ENCODE measurements at places on chromosomes 12 and 14.

- DNase-seq: peak; percentile 14
Observed at GRCh38 chr14:30389134-30389876, 169.7 kb upstream of the G2E3 start.

GRCh38 chr12:79275631-79276030 is 411.1 kb downstream of the SYT1 start:
- DNase-seq: peak; percentile 21

DNA sequence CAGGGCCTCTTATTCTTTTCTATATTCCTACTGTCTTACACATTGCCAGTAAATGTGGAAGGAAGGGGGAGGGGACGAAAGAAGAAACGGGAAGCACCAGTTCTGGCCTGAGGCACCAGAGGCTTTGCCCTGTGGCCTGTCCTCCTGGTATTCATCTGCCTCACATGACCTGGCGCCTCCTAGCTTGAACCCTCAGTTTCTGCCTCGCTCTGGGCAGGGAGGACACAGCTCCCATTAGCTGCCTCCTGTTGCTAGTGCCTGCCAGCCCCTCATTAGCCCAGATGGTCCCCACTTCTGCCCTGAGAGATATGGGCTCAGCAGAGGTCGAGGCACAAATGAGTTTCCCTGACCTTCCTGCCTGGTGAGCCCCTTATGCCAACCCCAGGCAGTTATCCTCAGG is 3.0 kb upstream of the PLEKHG6 start:
- DNase-seq: no peak

DNA sequence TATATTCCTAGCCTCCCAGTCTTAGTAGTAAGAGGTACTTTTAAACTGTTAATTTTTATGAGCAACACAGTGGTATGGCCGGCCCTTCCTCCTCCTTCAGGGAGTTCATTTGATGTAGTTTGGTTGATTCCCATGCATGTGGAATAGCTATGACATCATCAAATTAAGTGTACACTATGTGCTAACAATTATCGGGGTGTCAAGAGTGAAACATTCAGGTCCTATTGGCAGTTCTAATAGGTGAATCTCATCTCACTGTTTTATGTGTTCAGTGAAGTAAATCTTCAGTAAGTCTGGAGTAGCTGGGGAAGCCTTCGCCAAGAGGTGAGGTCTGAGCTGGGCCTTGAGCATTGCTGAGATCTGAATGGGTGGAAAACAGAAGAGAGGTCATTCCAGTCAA is 656.5 kb downstream of the DIO2 start:
- DNase-seq: no peak

DNA sequence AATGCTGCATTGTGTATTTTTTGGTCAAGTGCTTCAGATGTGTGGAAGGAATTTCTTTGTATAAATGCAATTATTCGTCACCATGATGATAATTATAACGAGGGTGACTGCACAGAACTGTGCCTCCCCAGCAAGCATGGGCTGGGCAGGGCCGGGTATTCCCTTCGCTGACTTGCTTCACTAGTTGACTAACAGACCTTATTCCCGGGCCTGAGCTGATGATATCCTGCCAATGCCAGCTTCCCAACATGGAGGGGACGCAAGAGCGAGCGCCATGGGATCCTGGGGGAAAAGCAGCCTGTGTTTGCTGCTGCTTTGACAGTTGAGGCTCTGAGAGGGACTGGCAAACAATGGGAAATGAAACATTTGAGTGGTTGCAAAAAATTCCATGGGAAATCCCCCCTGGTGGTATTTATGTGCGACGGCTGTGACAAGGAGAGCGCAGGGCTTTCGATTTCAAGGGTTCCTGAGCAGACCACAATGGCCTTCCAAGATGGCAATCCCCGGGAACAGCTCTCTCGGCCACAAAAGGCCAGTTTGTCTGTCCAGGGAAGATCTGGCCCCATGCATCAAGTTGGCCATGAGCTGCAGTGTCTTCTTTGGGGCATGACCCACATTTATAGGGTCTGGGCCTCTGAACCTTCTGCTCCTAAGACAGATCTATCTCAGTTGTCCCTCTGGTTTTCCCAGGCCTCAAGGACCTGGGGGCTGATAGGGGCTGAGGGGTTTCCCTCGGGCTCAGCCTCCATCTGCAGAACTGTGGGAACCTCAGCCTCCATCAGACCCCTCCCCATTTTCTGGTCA is 21.9 kb upstream of the MAP1LC3B2 start:
- DNase-seq: peak; percentile 71

- no peak for DNase-seq
Observed at GRCh38 chr14:88326352-88327103, 3.5 kb upstream of the KCNK10 start.

- DNase-seq: no peak
Observed at GRCh38 chr12:92733661-92734060, 30.9 kb downstream of the PLEKHG7 start.

DNA sequence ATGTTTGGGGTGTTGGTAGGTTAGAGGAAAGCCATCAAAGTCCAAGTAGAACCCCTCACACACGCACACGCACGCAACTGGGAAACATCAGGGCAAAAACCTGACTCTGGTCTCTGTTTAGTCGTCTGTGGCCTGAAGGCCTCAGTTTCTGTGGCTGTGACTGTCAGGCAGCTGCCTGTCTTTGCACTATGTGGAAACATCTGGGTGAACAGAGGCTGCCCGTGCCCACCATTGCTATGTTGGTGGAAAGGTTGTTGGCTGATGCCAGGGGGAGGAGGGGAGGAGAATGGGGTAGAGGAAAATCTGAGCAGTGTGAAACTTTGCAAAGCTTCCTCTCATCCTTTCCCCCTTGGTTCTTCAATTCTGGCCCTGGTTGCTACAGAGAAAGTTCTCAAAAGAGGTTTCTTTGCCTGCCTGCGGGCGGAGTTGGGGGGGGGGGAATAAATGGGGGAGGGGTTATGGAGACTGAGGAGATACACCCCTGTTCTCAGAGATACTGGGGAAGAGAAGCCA is 7.5 kb downstream of the HOXC10 start:
- no peak for DNase-seq

- DNase-seq: peak; percentile 26
Observed at GRCh38 chr12:4027412-4027811, 154.2 kb upstream of the PARP11 start.
